Transverse colon (tissue), 4 donors: ENCODE measurements at places on chromosomes 11 and 22. TPM values are rescaled to one million over a fixed set of nuclear protein-coding genes. Genes with fewer than 3 reads are reported as not detected.

DNA sequence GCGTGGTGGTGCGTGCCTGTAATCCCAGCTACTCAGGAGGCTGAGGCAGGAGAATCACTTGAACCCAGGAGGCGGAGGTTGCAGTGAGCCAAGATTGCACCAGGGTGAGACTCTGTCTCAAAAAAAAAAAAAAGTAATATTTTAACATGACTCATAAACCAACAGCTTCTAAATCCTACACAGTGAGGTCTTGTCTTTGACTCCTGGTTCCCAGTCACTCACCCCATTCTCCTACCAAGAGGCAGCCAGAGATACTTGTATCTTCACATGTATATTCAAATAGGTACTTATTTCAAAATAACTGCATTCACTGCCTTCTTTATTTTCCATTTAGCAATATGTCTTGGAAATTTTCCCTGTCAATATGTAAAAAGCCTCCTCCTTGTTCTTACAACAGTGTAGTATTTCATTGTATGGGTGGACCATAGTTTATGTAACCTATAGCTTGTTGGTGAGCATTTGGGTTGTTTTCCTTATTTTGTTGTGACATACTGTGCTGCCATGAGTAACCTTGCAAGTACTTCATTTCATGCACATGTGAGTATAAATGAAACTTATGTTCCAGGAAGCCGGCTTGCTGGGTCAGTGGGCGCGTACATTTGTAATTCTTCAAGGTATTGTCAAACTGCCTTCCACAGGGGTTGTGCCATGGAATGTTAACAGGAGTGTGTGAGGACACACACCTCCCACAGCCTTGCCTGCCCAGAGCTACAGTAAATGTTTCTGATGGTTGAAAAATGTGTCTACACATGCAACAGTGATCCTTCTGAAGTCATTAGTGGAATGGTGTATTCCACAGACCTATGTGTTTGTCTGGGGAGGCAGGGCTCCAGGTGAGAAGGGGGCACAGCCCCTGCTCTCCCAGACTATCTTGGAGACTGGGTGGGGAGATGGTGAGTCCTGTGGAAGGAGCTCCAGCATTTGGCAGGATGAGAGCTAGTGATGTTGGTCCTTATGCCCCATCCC lies 47.9 kb downstream of the OSBP2 start:
- no peak for DNase-seq

MFRP gene
- not detected for total RNA-seq

DNA sequence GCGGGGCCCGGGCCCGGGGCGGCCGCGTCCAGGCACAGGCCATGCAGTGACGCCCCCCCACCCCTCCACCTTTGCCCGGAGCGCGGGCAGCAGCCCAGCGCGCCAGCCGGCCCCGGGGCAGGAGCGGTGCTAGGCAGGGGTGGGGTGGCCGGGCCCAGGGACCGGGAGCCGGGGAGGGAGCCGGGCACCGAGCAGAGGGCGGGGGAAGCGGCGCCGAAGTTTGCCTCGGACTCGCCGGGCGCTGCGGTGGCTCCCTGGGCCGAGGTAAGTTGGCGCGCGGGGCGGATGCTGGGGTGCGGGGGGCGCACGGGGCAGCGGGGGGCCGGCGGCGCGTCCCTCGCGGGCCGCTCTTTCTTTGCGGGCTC lies 332 bp downstream of the TEAD1 start:
- DNase-seq, result peak; percentile 31

GRCh38 chr11:70828593-70829082 lies 423.7 kb downstream of the SHANK2 start:
- DNase-seq, result peak; percentile 20

- DNase-seq, result no peak
Measured at GRCh38 chr11:10845589-10845988, 12.3 kb downstream of the ZBED5 start.

- DNase-seq, result no peak
Measured at GRCh38 chr22:20652582-20652981, 121.3 kb upstream of the SERPIND1 start.

DNA sequence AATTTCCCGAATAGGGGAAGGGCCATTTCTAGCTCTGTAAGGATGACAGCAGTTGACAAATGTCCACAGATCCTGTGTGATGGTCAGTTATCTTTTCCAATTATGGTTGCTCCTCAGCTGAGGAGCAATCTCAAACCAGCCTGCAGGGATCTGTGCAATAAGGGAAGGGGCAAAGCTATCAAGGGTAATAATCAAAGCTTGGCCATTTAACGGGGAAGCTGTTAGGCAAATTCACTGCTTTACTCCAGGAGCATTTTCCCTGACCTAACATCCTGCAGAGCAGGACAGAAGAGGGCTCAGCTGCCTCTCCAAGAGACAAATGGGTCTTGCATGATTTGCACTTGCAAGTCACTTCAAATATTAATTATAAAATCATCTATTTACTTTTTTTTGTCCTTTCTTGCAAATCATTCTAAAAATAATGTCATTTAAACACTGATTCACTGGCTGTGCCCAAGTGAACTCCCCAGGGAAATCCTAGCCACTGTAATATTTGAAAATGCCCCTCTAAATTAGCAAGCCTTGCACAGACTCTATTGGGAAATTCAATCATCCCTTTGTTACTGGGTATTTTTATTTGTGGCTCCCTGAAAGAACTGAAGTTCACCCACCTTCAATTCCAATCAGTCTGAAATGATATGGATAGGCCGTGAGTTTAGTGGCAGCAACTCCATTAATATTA lies 1256.7 kb downstream of the LRRC4C start:
- no peak for DNase-seq

- DNase-seq, result no peak
Measured at GRCh38 chr11:16911186-16911585, 103.0 kb downstream of the PLEKHA7 start.

DNA sequence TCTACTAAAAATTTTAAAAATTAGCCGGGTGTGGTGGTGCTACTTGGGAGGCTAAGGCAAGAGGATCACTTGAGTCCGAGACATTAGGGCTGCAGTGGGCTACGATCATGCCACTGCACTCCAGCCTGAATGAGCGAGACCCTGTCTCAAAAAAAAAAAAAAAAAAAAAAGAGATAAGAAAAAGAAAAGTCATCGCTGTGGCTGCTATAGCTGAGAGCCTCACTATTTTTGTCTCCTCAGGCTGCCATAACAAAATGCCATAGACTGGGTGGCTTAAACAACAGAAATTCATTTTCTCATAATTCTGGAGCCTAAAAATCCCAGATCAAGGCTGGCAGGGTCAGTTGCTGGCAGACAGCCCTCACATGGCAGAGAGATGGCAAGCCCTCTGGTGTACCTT lies 30.1 kb upstream of the DEPDC7 start:
- no peak for DNase-seq

DNA sequence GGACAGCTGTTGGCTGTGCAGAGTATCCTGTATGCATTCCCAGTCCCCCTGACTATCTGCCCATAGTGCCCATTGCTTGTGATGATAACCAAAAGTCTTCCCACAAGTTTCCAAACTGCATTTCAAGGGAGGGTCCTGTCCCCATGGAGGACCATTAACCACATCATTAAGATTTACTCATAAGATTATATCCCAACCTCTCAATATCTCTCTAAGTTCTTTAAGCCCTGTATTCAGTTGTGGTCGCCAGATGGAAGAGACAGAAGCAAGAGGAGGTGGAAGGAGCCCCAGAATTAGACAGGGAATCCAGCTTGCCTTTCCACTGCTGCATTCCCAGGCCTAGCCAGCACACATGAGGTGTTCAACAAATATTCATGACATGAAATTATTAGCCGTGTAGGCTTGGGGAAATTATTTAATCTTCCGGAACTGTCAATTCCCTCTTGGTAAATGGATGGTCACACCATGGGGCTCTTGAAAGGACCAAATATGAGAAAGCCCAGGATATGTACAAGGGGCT lies 42.6 kb upstream of the TIMP3 start:
- DNase-seq, result no peak

GRCh38 chr11:32297611-32298011 lies 137.7 kb downstream of the WT1 start:
- DNase-seq, result no peak

GRCh38 chr11:75301601-75302345 lies 49.7 kb downstream of the ARRB1 start:
- peak; percentile 32 for DNase-seq
